ENCODE measurements at places on chromosomes 16 and 17. TPM values are rescaled to one million over a fixed set of nuclear protein-coding genes. Genes with fewer than 3 reads are reported as not detected.

The ABCA8 gene
- 15.6 TPM for total RNA-seq

The CES3 gene
- total RNA-seq, result 0.19 TPM

The TMC5 gene
- not detected for total RNA-seq

The GRN gene
- 238 TPM for total RNA-seq
